ENCODE measurements at places on chromosomes 3 and 15.
A peak's percentile ranks its signal among the peaks of the same experiment; 100 is the strongest.

- H3K4me3 ChIP-seq: no peak overlapping the region
- no peaks in the 10 kb centered on the region for H3K4me1 ChIP-seq
- no peaks in the 10 kb centered on the region for H3K27me3 ChIP-seq
- no peaks in the 10 kb centered on the region for H3K36me3 ChIP-seq
These were observed 115.2 kb upstream of the KCNMB2 start for GRCh38 chr3:178421069-178421468.

DNA sequence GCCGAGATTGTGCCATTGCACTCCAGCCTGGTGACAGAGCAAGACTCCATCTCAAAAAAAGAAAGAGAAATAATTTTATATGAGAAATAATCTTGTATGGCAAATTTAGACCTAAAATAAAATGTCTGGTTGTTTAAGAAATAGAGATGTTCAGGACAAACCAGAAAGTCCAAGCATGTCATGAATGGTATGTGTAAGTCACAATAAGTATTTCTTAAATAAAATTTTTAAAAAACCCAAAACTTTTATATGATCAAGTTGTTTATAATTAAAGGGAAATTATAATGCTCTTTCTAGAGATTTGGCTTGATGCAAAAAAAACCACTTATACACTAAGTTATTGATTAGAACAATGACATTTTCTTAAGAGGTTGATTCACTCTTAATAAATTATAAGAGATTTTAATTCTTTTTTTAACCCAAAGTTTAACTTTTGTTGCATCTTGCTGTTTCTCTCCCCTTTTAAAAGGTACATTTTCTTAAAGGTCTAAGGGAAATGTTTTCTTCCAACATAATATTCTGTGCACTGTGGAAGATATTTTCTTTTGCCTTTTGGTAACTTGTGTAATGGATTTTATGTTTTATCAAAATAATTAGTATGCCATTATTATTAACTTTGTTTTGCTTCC, 105.7 kb downstream of the RTP4 start:
- no peak for DNase-seq
- no peaks in the 10 kb centered on the region for H3K27me3 ChIP-seq
- no peak overlapping the region for H3K4me3 ChIP-seq
- no peaks in the 10 kb centered on the region for H3K36me3 ChIP-seq
- no peaks in the 10 kb centered on the region for H3K4me1 ChIP-seq
- H3K27ac ChIP-seq: no peak overlapping the region

DNA sequence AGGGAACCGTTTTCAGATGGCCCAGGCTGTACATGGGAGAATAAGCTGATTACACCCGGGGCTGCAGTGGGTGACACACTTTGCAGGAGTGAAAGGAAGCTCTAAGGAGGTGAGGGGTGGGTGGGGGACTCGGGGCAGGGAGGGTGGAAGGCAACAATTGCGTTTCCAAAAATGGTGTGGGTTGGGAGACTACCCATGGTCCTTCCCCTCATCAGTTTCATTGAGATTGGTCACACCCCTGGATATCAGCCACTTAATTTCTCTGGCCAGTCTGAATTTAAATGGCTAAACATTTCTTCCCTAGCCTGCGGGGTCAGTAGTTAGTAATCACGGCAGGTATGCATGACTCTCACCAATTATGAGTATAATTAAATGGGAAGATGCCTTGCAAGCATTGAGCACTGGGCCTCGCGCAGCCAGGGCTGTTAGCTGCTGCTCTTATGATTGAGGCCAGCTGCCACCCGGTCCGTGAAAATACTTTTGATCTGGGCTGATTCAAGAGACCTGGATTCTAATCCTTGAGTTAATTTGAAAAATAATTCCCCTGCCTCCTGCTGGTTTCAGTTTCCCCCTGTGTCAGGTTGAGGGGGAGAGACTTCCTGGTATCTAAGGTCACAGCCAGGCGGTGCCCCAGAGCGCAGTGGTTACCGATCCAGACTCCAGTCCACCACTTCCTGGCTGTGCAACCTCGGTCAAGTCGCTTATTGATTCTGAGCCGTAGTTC, 23.3 kb downstream of the SLC6A6 start:
- H3K4me1 ChIP-seq: no peaks in the 10 kb centered on the region
- no peaks in the 10 kb centered on the region for H3K36me3 ChIP-seq
- H3K27me3 ChIP-seq: no peaks in the 10 kb centered on the region
- no peak overlapping the region for H3K27ac ChIP-seq
- DNase-seq: no peak

DNA sequence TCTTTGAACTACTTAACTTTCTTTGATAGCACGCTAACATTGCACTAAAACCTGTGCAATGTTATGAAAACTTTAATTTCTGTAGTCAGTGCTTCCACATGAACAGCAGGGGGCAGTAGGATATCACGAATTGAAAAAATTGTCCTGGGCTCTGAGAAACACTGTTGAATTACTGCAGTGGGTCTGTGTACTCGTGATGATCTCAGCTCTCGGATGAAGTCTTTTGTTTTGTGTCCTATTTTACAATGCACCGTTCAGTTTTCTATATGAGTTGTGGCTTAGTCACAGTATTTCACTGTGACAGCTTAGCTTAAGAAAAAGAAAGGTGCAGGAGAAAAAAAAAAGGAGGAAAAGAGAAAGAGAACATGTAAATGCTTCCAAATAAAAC, 141.3 kb upstream of the CCDC54 start:
- H3K4me1 ChIP-seq: no peaks in the 10 kb centered on the region
- no peaks in the 10 kb centered on the region for H3K36me3 ChIP-seq
- no peak for DNase-seq
- no peaks in the 10 kb centered on the region for H3K27me3 ChIP-seq
- peak overlapping the region; percentile 30 for H3K4me3 ChIP-seq
